Muscle of leg (tissue), 16 donors: ENCODE measurements at places on chromosomes 2 and 18. TPM values are rescaled to one million over a fixed set of nuclear protein-coding genes. Genes with fewer than 3 reads are reported as not detected.

GRCh38 chr2:241579281-241579680, 20.7 kb downstream of the BOK start:
- DNase-seq, result no peak

GRCh38 chr2:73961823-73962615, 22.7 kb upstream of the TET3 start:
- DNase-seq, result no peak

- no peak for DNase-seq
These were observed 656.8 kb downstream of the BCL11A start for GRCh38 chr2:59896499-59897245.

DNA sequence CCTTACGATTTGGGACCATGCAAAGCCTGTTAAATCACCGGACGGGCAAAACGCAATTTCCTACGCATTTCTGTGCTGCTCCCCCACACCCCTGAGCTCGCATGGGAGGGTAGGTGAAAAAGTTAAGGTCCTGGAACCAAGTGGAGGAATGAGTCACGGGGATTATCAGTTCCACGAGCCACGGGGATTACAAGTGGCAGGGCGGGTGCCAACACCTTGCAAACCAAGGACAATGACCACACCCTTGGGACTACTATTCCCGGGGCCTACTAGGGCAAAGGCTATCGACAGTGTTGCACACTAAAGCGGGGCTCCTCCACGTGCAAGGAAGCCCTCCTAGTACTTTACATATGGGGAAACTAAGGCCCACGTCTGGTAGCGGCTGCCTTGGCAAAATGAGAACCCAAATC, 447 bp downstream of the RETSAT start:
- peak; percentile 41 for DNase-seq

The FIGN gene
- polyA plus RNA-seq, result 1.3 TPM
